Muscle of leg (tissue), 16 donors: ENCODE measurements at places on chromosomes 1 and 21.

GRCh38 chr1:69914976-69915765 is 290.2 kb downstream of the LRRC40 start:
- DNase-seq = peak; percentile 96

GRCh38 chr1:6485168-6486101 is 6.0 kb downstream of the PLEKHG5 start:
- no peak for DNase-seq

- DNase-seq = no peak
Observed at GRCh38 chr1:112546076-112546475, 37.3 kb downstream of the WNT2B start.

DNA sequence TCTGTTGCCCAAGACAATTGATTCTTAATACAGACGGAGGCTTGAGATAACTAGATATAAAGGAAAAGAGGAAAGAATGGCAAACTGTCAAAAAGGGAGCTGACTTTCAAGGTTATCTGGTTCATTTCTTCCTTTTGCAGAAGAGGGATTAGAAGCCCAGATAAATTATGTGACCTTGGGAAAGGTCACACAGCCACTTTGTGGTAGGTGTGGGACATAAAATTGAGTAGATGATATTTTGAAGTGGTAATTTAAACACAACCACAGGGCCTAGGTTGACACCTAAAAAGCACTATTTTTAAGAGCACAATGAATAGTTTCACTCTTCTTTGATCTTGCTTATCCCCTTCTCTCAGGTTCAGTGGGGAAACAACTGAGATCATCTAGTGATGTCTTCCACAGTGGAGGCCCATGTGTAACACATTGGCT is 16.9 kb upstream of the KIAA0040 start:
- no peak for DNase-seq

DNA sequence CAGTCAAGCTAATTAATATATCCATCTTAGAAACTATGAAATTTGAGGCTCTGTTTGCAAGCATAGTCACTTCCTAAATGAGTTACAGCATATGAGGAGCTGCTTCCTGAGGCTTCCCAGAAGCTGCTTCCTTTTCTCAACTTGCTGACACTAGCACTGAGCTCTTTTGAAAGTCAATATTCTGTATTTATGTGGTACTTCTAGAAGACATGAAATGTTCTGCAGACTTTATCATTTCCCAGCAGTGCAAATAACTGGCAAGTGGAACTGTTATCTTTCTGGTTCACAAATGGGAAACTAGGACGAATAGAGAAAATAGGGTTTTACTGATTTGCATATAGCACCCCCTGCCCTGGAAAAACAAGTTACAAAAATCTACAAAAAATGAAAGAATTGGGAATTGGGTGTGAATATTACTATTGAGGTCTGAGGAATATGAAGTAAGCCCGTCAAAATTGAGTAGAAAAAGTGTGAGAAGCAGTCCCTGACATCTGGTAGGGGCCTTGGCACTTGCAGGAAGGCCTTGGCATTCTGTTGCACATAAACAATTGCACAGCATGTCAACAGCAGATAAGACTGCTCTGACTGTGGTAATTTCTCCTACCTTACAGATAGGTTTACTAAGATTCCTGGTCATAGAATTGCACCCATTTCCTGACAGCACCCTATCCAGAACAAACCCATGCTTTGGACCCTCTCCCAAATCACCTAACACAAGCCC is 7.1 kb downstream of the GIPC2 start:
- peak; percentile 37 for DNase-seq

DNA sequence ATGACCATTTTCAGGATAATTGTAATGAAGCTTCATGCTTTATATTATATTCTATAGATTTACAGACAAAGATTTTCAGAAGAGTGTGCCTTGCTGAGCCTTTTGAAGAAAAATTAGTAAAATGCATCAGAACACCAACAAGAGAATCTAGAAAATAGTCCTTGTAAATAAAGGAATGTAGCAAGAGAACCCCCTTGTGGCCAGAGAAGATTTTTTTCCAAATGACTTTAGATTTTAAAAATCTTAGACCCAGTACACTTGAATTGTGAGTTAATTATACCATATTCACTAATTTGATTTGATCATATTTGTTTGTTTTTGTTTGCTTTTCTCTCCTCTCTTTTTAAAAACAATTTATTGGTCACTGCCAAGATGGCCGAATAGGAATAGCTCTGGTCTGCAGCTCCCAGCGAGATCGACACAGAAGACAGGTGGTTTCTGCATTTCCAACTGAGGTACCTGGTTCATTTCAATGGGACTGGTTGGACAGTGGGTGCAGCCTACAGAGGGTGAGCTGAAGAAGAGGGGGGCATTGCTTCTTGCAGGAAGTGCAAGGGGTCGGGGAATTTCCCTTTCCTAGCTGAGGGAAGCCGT is 12.8 kb upstream of the IFI44L start:
- DNase-seq = peak; percentile 37

- peak; percentile 92 for DNase-seq
Observed at GRCh38 chr1:68173936-68174737, 58.2 kb downstream of the WLS start.

DNA sequence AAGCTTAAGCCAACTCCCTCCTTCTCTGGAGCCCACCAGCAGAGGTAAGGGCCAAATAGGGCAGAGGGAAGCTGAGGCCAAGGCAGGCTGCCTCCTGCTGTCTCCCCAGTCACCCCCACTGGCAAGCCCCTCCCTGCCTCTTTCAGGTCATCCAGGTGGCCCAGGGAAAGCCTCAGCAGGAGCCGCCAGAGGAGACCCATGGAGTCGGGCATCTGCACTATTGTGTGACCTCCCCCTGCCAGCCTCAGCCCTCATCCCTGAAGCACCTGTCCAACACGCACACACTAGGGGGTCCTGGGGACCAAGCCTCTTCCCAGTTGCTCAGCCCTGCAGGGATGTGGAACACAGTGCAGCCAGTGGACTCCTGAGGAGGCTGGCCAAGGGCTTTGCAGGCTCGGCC is 5.3 kb upstream of the NAXE start:
- no peak for DNase-seq

GRCh38 chr1:84988588-84988987 is 8.3 kb downstream of the MCOLN2 start:
- DNase-seq = no peak

DNA sequence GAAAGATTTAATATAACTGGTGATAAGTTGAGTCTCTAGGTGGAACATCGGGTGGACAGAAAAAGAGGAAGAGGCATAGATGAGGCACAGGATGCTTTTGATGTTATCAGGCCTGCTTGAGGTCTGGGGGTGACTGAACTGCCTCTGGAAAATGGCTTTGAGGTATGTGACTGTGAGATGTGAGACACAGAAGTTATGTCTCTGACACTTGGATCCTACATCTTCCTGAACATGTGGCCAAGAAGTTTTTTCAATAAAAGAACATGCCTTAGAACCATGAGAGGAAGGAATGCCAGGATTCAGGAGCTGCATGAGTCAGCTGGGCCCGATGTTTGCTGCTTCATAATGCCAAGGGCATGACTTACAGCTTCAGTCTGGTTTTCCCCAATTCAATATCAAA is 11.5 kb upstream of the AIM2 start:
- DNase-seq = no peak

- no peak for DNase-seq
Observed at GRCh38 chr1:186595969-186596368, 84.3 kb downstream of the PTGS2 start.

DNA sequence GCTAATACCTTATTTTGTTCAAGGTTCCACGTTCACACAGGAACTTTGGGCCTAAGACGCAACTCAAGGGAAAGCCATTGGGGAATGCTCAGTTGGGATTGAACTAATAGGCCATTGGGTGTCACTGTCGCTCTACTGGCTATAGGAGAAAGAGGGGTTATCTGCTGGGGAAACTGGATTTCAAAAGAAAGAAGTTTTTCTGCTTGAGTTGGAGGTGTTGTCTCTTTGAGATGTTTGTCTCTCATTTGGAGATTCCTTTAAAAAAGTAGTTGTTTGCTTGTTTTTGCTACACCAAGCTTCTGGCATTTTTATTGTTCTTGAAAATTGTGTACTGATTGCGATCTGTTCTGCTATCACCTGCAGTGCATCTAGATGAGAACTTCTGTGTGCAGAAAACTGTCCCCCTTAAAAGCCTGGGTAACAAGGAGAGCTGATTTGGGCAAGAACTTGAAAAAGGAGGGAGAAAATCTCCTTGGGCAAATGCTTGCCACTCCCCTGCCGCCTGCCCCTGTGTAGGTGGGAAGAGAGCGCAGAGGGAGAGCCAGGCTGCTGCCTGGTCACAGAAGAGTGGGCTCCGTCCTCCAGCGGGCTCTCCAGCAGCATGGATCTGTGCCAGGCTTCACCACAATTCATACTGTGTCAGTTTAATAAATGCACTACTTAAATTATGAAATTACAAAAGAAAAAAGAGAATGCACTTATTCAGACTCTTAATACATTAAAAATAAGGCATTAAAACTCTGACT is 39.9 kb downstream of the PEX14 start:
- DNase-seq = peak; percentile 39

DNA sequence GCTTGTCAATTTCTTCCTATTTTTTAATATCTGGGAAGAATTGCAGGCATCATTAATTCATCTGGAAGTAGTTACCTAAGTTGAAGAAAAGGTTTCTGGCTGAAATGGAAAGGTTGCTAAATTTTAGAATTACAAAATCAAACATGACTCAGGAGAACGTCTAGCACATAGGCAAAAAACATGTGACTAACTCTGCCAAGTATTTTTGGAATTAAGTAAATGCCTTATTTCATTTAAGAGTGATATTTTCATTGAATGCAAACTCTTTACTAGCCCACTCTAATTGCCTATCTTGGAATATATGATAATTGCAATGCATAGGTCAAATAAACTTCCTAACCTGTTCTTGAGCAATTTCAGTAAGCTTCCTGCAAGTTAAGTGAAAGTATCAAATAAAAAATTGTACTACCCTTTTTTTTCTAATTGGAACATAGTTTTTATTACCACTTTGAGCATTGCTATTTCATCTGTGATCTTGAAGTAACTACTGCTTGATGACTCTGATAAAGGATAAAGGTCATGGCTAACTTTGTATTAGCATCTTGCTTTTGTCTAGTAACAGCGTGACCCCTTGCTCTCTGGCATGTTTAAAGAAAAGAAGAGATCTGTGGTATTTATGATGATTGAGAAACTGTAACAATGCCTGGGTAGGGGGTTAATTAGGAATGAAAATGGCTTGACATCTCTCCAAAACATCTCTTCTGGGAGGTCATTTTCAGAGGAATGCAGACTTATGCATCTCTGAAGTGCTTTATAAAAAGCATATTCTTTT is 208.3 kb upstream of the NCAM2 start:
- no peak for DNase-seq

- DNase-seq = no peak
Observed at GRCh38 chr1:240709676-240710075, 97.7 kb upstream of the GREM2 start.

DNA sequence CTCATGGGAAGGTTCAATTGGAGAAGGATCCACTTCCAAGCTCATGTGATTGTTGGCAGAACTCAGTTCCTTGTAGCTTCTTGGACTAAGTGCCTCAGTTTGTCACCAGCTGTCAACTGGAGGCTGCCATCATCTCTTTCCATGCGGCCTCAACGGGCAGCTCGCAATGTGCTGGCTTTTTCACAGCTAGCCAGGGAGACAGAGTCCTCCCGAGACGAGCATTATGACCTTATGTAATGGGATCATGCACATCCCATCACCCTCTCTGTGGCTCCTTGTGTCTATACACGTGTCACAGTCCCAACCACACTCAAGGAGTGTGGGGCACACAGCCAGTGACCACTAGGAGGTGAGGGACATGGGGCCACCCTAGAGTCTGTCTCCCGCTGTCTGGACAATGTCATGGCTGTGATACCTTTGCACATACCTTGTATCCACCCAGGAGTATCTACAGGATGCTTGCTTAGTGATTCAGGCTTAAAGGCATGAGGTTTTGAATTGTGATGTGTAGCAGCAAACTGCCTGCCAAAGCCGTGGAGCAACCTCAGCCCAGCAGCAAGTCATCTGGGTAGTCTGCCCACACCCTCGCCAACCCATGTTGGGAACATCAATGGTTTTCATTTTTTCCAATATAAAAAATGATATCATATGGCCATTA is 3.9 kb upstream of the KRTAP10-6 start:
- no peak for DNase-seq

DNA sequence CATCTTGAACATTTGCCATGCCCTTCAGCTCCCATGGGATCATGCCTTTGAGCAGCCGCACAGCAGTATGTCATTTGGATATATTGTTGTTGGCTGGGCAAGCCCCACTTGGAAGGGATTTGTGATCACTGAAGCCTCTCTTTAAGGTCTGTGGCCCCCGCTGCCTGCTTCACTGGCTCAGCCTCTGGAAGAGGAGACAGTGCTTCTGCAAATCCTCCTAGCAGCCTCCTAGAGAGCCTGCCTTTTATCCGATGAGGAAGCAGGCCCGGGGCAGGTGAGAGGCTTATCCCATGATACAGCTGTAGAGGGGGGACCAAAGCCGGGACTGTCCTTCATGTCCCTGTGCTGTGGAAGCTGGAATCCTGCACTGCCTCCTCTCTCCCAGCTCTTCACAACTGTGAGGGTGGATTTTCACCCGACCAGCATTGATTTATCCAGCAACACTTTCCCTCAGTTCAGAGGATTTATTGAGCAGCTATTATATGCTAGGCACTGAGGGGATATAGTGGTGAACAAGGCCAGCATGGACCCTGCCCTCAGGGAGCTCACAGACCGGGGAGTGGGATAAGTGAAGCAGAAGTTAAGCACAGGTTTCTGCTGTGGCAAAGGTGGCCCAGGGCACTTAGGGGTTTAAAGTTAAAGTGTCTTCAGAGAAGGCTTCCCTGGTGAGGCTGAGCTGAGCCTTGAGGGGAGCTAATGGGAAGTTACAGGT is 3.9 kb downstream of the TMEM61 start:
- DNase-seq = no peak

DNA sequence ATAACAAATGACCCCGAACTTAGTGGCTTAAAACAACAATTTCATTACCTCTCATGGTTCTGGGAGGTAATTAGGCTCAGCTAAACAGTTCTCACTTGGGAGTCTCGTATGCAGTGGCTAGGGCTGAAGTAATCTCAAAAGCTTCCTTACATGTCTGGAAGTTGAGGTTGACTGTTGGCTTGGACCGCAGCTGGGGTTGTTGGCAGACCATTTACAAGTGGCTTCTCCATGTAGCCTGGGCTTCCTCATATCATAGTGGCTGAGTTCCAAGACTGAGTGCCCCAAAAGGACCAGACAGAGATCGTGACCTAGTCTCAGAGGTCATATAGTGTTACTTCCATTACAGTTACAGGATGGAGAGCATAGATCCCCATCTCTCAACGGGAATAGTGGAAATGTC is 2.4 kb upstream of the POGZ start:
- DNase-seq = no peak

DNA sequence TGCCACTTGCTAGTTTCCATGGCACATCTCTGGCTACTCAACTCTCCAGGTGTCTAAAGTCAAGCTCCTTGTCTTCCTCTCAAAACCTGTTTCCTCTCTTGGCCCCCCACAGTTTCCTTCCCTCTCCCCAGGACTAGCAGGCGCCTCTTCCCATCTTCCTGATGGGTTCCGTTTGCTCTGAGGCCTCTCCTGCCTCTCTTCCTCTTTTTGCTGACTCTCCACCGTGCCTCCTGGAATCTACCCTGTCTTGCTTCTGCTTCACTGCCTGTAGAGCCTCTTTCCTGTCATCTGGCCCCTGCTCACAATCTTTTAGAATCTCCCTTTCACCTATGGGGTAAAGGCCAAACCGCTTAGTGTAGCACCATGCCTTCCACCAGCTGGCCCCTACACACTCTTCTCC is 21.8 kb upstream of the LHX4 start:
- no peak for DNase-seq

- no peak for DNase-seq
Observed at GRCh38 chr1:185478877-185479276, 161.8 kb upstream of the IVNS1ABP start.
